GDM1 (cell line): ENCODE measurements at places on chromosomes 2 and 18.

DNA sequence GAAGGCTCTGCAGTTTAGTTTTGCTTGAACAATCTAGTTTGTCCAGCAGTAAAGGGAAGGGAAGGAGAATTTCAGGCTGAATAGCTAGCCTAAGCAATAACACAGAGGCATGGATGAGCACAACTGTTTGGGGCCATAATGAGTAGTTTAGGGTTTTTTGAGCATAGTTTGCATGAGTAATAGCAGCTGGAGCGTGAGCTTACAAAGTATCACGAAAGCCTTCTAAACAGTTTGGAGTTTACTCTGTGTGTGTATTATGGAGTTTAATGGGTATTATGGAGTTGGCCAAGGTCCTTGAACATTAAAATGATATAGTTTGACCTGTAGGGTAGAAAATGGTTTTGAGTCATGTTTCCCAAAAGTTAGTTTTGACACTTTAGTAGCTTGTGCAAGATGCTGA lies 782.3 kb downstream of the ERBB4 start:
- DNase-seq, result no peak

- DNase-seq, result no peak
These were observed 450.1 kb upstream of the PKDCC start for GRCh38 chr2:41597680-41598079.

GRCh38 chr18:24546307-24546706 lies 85.9 kb downstream of the HRH4 start:
- no peak for DNase-seq

GRCh38 chr2:70603066-70603465 lies 49.4 kb upstream of the TGFA start:
- DNase-seq, result no peak

GRCh38 chr18:14098428-14098827 lies 33.8 kb downstream of the ZNF519 start:
- DNase-seq, result no peak

GRCh38 chr2:23375448-23375847 lies 9.5 kb upstream of the KLHL29 start:
- DNase-seq, result no peak

DNA sequence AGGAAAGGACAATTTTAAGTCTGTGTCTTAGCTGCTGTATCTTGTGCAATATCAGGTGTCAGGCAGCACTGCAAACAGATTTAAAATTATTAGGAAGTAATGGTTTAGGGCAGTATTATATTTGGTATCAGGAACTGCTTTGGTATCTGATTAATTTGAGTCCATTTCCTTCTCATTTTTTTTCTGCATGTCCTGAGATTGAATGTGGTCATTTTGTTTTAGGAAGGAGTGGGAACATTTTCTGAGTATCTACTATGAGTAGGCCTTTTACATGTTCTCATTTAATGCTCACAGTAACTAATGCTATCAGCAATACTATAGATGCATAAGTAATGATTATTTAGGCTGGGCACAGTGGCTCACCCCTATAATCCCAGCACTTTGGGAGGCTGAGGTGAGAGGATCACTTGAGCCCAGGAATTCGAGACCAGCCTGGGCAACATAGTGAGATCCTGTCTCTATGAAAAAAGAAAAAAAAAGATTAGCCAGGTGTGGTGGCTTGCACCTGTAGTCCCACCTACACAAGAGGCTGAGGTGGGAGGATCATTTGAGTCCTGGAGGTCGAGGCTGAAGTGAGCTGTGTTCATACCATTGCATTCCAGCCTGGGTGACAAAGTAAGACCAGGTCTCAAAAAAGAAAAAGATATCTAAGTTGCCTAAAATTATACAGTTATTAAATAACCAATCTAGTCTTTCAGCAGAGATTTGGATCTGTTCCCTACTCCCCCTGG lies 4.7 kb downstream of the FMNL2 start:
- DNase-seq, result no peak

DNA sequence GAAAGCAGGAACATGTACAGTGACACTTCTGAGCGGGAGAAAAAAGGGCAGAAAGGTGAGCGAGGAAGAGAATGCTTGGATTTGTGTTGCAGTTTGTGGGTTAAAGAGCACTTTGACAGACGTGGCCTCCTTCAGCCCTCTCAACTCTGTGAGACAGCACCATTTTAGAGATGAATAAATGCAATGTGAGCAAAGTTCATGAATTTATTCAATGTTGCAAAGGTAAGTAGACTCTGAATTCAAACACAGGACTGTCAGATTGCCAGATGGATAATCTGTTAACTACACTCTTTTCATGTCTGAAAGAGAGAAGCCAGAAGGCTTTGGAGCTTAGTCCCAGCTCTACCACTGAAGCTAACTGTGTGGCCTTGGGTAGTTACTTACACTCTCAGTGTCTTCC lies 47.7 kb downstream of the BOD1L2 start:
- DNase-seq, result no peak

DNA sequence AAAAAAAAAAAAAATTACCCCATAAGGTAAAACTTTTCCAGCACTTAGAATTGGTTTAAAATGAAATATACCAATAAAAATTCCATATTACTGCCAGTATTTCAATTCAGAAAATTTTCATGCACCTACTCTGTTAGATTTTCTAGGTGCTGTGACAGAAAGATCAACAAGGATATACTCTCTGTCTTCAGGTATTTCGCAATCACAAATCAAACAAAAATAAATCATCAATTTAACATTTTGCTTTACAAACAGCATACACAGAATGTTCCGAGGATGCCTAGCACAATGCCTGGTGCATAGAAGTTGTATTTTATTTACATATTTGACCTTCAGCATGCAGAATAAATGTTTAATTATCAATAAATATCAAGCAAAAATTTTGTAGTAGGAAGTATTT lies 66.5 kb downstream of the RBBP8 start:
- no peak for DNase-seq

DNA sequence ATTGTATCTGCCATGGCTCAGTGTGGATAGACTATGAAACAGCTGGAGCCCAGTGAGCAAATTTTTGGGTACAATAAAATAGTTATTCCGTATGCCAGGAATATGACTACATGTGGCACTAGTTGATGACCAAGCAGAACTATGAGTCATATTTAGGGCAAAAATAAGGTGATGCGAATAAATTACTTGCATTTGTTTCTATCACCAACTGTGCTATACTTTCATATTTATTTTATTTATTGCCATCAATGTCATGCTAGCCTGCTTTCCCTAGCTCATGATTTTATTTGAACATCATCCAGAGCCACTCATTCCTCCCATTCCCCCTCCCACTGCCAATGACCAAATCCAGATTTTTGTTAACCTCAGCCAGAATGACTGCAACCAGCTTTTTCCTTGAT lies 13.3 kb upstream of the FAP start:
- no peak for DNase-seq

- no peak for DNase-seq
These were observed 231.5 kb downstream of the NYAP2 start for GRCh38 chr2:225630824-225631533.

DNA sequence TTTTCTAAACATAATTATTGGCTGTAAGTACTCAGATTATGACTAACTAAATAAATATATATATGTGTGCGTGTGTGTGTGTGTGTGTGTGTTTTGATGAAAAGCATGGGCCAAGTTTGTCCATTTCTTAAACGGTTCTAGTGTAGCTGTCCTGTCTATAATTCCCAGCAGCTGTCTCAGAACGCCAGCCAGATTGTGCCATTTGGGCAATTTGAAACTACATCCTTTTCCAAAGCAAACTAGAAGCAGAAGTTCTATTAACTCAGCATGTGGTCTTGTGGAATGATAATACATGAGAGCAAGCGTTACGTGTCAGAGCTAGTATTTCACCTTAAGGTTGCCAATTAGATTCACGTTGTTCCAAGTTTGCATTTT lies 1.7 kb downstream of the ARHGAP28 start:
- no peak for DNase-seq

DNA sequence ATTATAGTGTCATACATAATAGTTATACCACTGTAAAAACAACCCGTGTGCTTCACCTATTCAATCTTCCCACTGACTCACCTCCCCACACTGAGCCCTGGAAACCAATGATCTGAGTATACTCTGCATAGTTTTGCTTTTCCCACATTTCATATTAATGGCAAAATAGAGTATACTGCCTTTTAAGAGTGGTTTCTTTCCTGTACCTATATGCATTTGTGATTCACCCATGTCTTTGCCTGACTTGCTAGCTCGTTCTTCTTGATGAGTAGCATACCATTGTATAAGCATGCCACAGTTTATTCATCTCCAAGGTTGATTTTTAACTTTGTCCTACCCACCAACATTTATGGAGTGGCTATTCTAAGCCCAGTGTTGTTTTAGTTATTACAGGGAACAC lies 686.4 kb downstream of the PLCL1 start:
- no peak for DNase-seq

DNA sequence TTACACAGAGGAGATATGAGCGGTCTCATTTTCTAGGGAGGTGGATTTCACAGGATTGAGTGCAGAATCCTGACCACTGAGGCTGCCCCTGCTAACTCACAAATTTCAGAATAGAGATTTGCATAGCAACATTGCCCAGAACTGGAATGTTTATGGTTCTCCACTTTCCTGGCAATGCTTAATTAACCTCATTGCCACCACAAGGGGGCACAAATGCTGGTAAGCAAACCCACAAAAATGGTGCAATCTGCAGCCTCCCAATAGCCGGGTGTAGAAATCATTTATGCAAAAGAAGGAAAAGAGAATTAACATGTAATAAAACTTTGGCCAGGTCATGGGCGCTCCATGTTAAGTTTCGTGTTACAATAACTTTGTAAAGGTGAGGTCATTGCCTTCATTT lies 112.4 kb downstream of the CYRIA start:
- no peak for DNase-seq

GRCh38 chr18:49931179-49931578 lies 117.8 kb upstream of the ACAA2 start:
- DNase-seq, result no peak

- DNase-seq, result no peak
These were observed 154.1 kb upstream of the HS6ST1 start for GRCh38 chr2:128472789-128473174.

GRCh38 chr2:172106108-172106961 lies 3.6 kb upstream of the DLX2 start:
- no peak for DNase-seq

- DNase-seq, result no peak
These were observed 639.9 kb downstream of the LRP1B start for GRCh38 chr2:141490886-141491285.

GRCh38 chr2:133062931-133063665 lies 393.1 kb upstream of the LYPD1 start:
- DNase-seq, result no peak

- DNase-seq, result no peak
These were observed 57.5 kb downstream of the SLC35F5 start for GRCh38 chr2:113698892-113699447.

DNA sequence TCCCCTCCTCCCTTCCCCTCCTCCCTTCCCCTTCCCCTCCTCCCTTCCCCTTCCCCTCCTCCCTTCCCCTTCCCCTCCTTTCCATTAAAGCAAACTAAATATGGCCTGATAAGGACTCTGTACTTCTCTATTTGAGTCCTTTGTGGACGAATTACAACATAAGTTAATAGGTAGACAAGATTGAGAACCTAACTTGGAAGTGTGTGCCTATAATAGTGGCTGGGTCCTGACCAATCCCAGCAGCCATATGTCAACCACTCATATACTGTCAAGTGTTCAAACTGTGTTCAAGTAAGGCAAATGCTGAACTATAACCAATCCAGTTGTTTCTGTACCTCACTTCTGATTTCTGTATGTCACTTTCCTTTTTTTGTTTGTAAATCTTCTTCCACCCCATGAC lies 97.1 kb upstream of the RBMS1 start:
- DNase-seq, result no peak

GRCh38 chr2:237724811-237725478 lies 73.6 kb upstream of the RBM44 start:
- DNase-seq, result no peak

- DNase-seq, result no peak
These were observed 81.7 kb downstream of the COL4A4 start for GRCh38 chr2:227082286-227082685.

- no peak for DNase-seq
These were observed 4.4 kb upstream of the SERPINB5 start for GRCh38 chr18:63472380-63472779.

DNA sequence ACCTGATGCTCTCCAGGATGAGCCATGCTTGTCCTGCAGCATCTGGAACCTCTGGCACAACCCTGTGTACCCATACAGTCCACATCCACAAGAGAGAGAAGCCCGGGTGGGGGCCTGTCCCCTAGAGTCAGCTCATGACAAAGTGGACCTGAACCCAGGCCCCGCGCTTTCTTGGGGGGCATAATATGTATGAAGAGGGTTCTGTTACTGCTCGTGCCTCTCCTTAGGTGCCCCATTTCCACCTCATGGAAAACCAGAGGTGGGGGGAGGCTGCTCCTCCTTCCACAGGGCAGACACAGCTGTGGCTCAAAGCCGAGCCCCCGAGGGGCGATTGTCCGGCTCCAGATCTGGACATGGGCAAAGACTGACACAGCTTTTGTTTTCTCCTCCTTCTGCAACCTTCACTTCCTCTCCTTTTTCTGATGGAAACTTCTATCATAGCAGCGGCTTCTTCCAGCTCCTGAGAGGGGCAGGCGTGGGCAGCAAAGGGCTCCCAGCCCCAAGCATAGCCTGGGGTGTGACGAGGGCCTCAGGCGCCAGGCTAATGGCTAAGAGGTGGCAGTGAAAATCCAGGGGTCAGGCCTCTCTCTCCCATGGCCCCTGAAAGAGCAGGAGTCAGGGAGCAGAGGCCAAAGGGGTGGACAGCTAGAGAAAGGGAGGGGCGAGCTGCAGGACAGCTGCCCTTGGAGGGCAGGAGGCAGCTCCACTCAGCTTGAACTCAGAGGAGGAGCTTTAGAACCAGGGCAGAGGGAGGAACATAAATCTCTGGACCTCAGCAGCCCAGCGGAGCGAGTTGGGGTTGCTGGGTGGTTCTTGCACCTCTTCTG lies 155.5 kb downstream of the ZFP36L2 start:
- DNase-seq, result no peak

DNA sequence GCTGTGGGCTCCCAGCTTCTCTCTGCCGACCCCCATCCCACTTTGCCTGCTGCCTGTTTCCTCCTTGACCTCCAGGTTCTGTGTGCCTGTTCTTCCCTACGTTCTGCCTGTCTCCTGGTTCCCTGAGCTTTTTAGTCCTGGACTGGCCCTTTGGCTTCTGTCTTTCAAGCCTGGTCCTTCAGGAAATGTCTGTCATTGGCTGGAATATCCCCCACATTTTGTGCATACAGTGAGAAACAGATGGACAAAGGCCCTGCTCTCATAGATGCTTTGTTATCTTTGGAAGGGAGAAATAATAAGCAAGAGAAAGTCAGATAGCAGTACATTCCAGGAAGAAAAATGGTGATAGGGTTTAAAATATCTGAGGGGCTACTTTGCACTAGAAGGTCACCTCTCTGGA lies 5.7 kb downstream of the MGAT5 start:
- DNase-seq, result no peak

GRCh38 chr2:241500016-241500415 lies 8.4 kb downstream of the STK25 start:
- no peak for DNase-seq
